Panc1 (cell line): ENCODE measurements at places on chromosomes 3 and 15. TPM values are rescaled to one million over a fixed set of nuclear protein-coding genes. Genes with fewer than 3 reads are reported as not detected.

ESYT3 gene
- 2.6 TPM for total RNA-seq

ABCC5 gene
- total RNA-seq, result 35.1 TPM

IGSF10 gene
- total RNA-seq, result 0.10 TPM

NMNAT3 gene
- 1.9 TPM for total RNA-seq

CCDC9B gene
- 55.9 TPM for total RNA-seq

MON1A gene
- total RNA-seq, result 12.9 TPM

SKOR1 gene
- total RNA-seq, result 0.21 TPM

ROPN1 gene
- not detected for total RNA-seq

NTRK3 gene
- not detected for total RNA-seq

NAA80 gene
- total RNA-seq, result 7.2 TPM

- no peak for DNase-seq
Measured at GRCh38 chr3:12495749-12496452, 11.6 kb downstream of the TSEN2 start.

DNA sequence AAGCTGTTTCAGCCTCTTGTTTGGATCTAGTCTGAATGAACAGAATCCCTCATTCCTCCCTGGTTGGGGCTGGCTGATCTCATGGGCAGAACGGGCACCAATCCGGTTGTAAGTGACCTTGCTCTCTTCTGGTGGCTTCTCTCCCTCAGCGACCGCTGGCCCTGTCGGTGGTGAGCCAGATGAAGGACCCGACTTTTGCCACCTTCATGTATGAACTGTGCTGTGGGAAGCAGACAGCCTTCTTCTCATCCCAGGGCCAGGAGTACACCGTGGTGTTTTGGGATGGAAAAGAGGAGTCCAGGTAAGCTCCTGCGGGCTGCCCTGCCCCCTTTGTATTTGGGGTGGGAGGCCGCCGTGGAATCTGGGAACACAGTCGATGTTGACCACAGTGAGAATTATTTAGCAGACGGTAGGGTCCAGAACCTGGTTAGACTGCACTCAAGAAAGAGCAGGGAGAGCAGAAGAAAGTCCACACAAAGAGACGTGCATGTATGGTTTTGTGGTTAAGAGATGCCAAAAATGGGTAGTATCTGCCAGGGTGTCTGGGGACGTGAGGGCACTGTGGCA, 138.8 kb downstream of the LRRK1 start:
- no peak for DNase-seq

DNA sequence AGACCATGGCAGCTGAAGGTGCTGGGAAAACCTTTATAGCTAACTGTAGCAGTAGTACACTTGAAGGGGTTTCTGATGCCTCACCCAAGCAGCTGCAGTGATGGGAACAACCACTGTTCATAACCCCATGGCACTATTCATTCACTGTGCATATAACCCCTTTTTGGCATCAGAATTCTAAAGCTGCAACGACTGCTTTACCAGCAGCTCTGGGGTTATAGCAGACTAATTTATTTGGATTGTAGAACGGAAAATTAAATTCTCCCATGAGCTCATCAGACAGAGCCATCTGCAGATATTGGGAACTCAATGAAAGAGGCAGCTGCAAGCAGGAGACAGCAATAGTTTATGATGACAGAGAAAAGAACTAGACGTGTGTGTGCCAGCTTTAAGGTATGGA, 28.6 kb downstream of the TFDP2 start:
- no peak for DNase-seq

DNA sequence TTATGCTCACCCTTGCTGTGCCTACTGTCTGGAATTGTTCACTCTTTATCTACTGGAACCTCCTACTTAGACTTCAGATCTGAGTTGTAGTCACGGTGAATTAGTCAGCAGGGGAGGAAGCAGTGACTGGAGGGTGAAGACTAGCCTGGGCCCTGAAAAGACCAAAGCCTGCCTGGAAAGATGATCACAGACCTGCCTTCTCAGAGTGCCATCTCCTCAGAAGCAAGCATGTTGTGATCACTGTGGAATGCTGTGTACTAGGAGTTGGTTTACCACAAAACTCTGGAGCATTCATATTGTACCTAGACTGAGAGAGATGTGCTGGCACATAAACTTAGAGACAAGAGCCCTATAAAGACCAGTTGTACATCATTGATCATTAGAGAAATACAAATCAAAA, 100.7 kb upstream of the SCN10A start:
- DNase-seq, result no peak

GRCh38 chr15:68183616-68184315, 21.4 kb downstream of the CALML4 start:
- DNase-seq, result no peak

GRCh38 chr3:78277801-78278200, 1237.9 kb downstream of the ROBO2 start:
- DNase-seq, result no peak

DNA sequence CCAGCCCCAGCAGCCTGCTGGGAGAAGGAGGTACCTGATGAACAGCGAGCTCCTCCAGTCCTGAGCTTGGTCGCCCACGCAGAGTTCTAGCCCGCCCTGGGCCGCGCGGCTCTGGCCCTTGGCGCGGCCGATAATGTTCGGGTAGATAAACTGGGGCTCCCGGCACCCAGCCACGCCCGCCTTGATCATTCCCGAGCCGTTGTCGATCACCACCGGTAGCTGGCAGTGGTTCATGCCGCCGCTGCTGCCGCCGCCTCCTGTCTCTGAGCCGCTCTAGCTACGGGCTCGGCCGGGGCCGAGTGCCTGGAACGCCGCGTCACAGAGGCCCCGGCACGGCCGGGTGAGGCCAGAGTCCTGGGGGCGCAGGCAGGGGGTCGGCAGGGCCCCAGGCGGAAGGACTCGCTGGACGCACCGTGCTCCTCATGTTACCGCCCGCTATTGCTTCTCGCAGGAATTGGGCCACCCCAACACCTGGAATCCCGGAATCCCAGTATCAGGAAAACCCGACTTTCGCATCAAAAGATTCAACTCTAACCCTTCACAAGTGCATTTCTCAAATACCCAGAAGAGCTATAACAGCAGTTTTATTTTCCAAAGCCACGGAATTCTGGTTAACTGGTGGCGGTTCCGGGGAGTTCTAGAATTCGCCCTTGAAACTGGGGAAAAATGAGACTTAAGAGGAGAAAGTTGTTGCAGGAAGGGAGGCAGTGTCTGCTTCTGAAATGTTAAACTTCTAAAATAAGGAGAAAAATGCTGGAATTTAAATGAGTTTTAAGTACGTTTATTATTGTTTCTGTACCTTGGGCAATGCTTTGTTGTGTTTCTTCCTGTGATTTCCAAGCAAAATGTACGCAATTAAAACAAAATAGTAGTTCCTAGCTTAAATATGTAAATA, at the start of gene ACTRT3:
ACTRT3 (minus strand) TSS at position 275 of the 895 bp plus-strand sequence; CDS start at position 234, 41 bp downstream.
- DNase-seq, result no peak

DNA sequence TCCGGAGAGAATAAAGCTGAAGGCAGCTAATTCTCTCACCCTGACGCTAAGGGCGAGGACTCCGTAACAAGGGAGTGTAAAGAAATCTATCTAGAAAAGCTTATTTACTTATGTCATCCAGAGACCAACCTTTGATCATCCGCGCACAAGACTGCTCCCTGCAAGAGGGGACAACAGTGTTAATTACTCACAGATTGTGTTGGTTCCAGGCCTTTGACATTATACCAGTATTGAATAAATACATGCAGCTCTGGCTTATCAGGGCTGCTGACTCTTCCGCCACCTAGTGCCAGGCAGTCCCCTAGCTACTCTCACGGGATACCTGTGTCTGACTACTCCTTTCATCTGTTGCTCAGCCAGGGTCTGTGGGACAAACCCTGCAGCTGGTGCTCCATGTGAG, 211.7 kb downstream of the DTWD1 start:
- no peak for DNase-seq

- DNase-seq, result no peak
Measured at GRCh38 chr3:129449279-129450115, 9.5 kb downstream of the IFT122 start.

GRCh38 chr3:101814835-101815234, 34.5 kb upstream of the NFKBIZ start:
- no peak for DNase-seq

GRCh38 chr3:191290311-191291025, 38.7 kb upstream of the CCDC50 start:
- DNase-seq, result no peak

DNA sequence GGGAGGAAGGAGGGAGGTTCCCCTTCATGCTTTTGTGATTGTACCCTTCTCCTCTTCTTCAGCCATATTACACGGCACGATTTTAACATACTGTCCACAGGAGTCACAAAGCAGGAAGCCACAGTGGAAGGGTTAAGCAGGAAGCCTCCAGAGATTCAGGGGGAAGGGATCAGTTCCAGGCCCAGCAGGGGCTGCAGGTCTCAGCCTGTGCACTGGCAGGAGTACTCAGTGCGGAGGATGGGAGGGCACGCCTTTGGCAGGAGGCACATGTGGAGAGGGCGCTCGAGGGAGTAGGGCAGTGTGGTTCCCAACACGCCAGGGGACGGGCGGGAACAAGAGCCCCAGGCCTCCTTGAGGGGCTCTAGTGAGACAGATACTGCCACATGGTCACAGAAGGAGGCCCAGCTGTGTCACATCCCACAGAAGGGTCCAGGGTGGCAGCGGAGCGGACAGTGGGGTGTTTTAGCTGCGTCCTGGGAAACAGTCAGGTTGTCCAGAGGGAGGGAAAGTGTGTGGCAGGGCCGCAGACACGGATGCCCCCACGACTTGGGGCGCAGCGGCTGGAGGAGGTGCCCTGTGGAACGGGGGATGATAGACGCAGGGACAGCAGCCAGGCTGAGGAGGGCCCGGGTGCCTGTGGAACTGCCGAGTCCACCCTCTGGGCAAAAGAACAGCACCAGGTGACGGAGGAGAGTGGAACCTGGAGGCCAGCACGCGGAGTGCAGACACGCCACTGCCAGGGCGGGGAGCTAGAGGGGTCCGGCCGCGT, 77.5 kb downstream of the CHSY1 start:
- DNase-seq, result no peak

DNA sequence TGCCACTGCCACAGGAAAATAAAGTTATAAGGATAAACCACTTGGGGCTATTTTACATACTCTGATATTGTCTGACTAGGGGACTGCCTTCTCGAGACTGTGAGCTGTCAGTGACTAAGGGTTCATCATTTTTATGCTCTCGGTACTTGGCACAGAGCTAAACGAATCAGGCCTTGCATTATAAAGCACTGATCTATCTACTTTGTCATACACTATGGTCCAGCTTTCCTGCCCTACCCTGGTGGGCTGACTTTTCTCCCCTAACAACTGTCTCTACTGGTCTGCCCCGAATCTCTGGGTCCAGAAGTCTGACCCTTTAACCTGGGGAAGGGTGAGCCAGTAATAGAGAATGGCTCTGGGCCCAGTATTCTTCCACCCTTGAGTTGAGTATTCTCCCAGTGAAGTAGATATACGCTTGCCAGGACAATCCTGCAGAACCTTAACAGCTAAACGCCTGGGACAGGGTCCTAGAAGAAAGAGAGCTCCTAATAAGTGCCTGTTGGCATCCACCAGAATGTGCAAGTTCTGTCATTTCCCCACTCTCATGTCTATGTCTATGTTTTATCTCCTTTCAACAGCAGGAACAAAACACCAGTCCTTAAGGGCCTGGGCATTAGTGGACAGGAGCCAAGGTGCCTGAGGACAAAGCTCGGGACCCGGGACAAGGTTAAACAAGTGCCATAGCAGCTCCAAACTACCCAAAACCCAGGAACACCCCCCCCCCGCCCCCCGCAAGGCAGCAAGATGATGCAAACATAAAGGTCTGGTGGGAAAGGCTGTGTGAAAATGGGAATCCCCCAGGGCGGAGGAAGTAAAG, 1.2 kb downstream of the LARP6 start:
- no peak for DNase-seq

DNA sequence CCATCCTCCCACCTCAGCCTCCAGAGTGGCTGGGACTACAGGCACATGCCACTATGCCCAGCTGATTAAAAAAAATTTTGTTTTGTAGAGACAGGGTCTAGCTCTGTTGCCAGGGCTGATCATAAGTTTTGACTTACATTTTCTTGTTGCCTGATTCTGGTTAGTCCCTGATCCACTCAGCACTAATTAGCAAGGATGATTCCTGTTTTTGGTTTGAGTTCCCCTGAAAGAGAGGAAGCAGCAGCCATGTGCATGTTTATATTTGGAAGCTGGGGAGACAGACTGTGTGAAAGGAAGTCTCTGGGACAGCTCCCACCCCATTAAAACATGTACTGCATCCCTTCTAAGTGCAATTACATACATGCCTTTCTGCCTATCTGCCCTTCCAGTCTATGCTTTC, 3.6 kb upstream of the NCK1 start:
- DNase-seq, result no peak

DNA sequence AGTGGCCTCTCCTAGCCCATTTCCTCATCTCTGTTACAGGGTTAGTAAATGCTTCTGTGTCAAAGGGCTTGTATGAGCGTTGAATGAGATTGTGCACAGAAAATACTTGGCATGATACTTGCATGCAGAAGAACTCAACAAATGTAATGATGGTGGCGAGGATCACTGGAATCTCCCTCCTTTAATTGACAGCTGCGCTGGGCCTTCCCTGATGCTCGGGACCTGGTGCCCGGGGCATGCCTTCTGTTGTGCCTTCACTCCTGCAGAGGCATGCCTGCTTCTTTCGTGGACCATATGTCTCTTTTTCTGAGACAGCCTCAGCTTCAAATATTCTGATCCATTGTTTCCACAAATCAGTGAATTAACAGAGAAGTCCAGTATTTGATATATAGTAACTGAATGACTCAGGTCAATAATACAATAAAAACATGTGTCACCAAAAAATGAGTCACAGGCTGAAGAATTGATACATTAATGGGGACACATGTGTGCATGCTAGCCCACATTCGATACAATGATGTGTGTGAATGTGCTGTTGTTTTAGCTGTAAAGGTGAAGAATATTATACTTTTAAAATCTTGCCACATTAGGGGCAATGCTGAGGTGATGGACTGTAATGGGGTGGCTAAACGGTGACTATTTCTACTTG, 243.3 kb upstream of the TBL1XR1 start:
- DNase-seq, result no peak

DNA sequence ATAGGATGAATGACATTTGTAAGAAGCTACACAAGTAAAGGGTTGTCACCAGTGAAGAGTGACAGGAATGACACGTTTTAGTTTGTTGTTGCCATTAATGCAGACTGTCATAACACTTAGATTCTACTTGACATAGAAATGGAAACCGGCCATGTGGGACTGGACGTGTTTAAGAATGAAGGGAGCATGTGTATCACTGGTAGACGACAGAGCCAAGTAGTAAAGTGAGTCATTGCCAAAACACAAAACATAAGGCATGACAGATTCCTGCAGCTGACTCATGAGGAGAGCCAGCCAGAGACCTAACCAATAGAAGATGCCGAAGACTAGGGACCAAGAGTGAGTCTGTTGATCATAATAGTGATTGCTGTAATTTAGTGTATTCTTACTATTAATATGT, 106.2 kb upstream of the PLAAT1 start:
- peak; percentile 12 for DNase-seq

DNA sequence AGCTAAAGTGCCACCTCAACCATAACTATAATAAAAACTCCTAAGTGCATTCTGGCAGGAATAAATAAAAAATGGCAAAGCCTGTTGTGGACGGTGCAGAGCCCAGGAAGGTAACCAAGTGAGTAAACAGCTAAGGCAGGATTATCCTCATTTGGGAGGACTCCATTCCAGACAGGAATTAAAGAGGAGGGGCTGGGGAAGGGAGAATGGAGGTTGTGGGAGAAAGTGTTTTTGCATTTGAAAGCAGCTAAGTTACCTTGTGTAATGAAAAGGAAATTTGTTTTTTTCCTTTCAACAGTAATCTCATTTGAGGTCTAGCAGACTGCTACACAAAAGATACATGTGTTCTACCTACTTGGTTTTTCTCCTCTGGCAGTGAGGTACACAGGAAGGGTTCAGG, 248.5 kb downstream of the TIGIT start:
- no peak for DNase-seq

- DNase-seq, result no peak
Measured at GRCh38 chr3:168371846-168372245, 276.1 kb upstream of the GOLIM4 start.
